ENCODE measurements at places on chromosomes 4 and X.

- peak; percentile 84 for DNase-seq
These were observed 41.3 kb downstream of the HTT start for GRCh38 chr4:3115637-3116270.

DNA sequence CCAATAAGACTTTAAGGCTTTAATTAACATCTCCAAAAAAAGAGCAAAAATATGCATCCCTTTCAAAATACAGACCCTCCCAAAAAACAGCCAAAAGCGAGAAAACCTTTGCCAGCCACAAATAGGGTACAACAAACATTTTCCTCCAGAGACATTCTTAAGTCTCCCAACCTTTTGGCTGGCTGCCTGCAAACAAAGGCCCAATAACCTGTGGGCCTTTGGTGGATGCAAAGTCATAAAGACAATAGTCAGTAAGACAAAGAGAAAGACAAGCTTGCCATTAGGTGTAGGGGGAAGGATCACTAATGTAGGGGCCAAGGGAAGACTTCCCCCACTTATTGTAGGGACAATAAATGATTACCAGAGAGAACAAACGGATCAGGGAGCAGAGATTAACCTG is 215.5 kb upstream of the ZFP42 start:
- DNase-seq, result no peak

GRCh38 chrX:101693476-101693875 is 33.8 kb upstream of the ARMCX2 start:
- no peak for DNase-seq

DNA sequence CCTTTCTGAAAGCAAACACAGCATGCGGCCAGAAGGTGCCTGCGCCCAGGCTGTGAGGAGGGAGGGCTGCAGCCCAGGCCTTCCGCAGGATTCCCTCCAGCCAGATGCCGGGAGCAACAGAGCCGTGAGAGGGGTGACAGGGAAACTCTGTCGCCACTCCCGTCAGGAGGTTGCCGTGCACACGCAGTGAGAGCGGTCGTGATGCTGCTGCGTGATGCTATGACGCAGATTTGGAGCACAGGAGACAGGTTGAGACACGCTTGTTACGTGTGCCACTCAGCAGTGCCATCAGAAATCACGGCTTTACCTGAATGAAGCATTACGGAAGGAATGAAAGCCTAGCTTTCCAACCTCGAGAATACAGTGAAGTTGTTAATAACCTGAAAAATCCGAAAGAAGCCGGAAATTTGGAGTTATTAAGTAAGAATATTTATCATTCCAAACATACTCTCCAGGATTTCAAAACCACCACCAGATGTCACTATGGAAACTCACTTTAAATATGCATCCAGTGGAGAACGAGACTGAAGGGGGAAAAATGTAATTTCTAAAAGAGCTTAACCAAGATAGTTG is 54.4 kb downstream of the FAT1 start:
- peak; percentile 75 for DNase-seq

GRCh38 chr4:47167081-47168035 is 136.0 kb downstream of the GABRB1 start:
- DNase-seq, result no peak

Data from GM23248 (cell line).